ENCODE measurements at places on chromosomes 12 and 14.

- peak; percentile 78 for DNase-seq
- H3K27me3 ChIP-seq: no peaks in the 10 kb centered on the region
- H3K36me3 ChIP-seq: peaks cover 21% of the 10 kb centered on the region
- H3K27ac ChIP-seq: peak overlapping the region; percentile 76
- H3K4me3 ChIP-seq: peak overlapping the region; percentile 81
- peaks cover 83% of the 10 kb centered on the region for H3K4me1 ChIP-seq
Observed at GRCh38 chr12:112013601-112014402, 576 bp downstream of the ERP29 start.

DNA sequence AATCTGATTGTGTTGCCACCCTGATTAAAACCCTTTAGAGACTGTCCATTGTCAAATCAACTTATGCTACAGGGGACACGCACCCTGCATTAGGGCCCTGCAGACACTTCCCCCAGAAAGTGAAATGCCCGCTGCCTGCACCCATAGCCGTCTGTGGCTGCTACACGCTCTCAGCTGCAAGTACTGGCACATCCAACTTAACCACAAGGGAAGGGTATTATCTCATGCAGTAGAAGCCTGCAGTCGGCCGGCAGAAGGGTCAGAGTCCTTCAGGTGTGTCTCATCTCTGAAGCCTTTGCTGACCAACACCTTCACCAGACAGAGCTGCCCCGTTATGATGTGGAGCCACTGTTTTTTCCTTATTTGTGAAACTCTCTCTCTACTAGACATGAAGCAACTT, 20.8 kb downstream of the CFAP251 start:
- H3K4me1 ChIP-seq: no peaks in the 10 kb centered on the region
- no peak overlapping the region for H3K27ac ChIP-seq
- H3K27me3 ChIP-seq: no peaks in the 10 kb centered on the region
- H3K36me3 ChIP-seq: no peaks in the 10 kb centered on the region
- H3K4me3 ChIP-seq: no peak overlapping the region

- H3K4me3 ChIP-seq: no peak overlapping the region
- no peak overlapping the region for H3K27ac ChIP-seq
- no peaks in the 10 kb centered on the region for H3K4me1 ChIP-seq
- no peaks in the 10 kb centered on the region for H3K36me3 ChIP-seq
Observed at GRCh38 chr12:16119618-16120415, 157.7 kb downstream of the SLC15A5 start.

GRCh38 chr14:35399083-35399937, 5.2 kb downstream of the NFKBIA start:
- DNase-seq: no peak
- H3K4me3 ChIP-seq: no peak overlapping the region
- H3K27ac ChIP-seq: no peak overlapping the region

DNA sequence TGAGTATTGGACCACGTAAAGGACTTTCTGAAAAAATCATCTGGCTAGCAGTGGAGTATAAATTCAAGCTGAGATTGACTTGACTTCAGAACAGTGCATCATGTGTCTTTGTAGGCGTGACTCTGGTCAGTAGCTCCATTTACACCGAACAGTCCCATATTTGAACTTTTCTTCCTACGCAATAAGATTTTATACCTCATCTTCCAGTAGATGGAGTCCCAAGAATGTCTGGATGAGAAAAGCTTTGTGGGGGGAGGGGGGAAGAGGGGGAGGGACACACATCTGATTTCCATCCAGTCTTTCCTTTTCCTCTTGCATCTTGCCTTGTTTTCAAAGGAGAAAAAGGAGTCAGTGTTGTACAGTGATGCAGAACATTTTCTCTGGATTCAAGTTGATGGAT, 241.0 kb downstream of the EMP1 start:
- no peak overlapping the region for H3K27ac ChIP-seq
- H3K36me3 ChIP-seq: no peaks in the 10 kb centered on the region

GRCh38 chr12:51869496-51869865, 18.4 kb upstream of the ANKRD33 start:
- H3K4me3 ChIP-seq: no peak overlapping the region
- peaks cover 2% of the 10 kb centered on the region for H3K4me1 ChIP-seq
- H3K27me3 ChIP-seq: peaks cover 24% of the 10 kb centered on the region

DNA sequence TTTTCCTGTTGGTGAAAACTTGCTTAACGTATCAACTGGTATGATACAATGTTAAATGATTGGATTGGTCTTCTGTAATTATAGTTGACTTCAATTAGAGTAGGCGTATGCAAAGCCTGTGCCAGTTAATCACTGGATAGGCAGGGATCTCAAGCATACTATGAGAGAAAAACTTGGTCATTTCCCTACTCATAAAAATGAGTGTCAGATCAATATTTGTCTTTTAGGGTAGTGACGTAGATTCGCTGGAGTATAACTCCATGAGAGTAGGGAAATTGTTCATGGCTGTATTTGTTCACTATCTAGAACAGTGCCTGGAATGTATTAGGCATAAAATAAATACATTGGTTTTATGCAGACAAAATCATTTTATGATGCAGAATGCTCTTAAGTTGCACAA, 28.6 kb downstream of the NAA30 start:
- H3K4me3 ChIP-seq: no peak overlapping the region

GRCh38 chr12:25186788-25187402, 8.1 kb downstream of the DNAI7 start:
- H3K27me3 ChIP-seq: no peaks in the 10 kb centered on the region
- DNase-seq: peak; percentile 32

DNA sequence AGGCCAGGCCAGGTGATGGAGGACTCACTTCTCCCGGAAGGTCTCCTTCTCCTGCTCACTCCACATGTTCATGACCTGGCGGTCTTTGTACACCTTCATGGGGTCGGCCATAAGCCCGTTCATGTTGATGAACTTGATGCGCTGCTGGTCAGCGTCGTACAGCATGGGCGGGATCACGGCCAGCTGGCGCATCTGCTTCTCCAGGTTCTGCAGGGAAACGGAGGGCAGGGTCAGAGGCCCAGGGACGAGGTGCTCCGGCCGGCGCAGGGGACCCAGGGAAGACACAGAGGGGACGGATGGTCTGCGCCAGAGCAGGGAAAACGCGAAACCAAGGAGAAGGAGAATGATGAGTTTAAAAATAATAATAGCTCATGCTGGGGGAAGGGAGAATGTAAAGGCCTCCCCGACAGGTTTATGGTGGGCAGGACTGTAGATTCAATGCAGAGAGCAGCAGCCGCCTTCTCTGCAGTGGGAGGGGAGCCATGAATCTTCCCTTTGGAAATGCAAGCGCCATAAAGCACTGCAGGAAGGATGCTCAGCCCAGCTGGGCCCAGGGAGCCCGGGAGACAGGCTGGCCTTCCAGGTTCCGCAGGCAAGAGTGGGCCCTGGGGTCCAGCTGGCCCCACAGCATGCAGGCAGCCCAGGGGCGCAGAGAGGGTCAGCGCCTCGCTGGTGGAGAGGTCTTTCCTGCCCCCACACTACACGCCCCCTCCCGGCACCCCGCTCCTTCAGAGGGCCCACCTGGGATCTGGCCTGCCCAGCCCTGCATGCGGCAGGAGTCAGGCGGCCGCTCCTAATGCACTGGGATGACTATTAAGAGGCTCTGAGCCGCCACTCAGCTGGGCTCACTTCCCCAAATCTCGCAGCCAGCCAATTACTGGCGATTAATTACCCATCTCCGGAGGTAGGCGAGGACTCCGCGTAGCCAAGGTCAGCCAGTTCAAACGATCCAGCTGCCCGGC, 132.0 kb downstream of the RFLNA start:
- H3K27me3 ChIP-seq: no peaks in the 10 kb centered on the region
- H3K27ac ChIP-seq: no peak overlapping the region
- no peak overlapping the region for H3K4me3 ChIP-seq
- H3K4me1 ChIP-seq: no peaks in the 10 kb centered on the region

GRCh38 chr12:115227137-115227615, 543.2 kb upstream of the TBX3 start:
- no peak overlapping the region for H3K27ac ChIP-seq
- H3K4me3 ChIP-seq: no peak overlapping the region
- no peaks in the 10 kb centered on the region for H3K27me3 ChIP-seq
- no peaks in the 10 kb centered on the region for H3K4me1 ChIP-seq

DNA sequence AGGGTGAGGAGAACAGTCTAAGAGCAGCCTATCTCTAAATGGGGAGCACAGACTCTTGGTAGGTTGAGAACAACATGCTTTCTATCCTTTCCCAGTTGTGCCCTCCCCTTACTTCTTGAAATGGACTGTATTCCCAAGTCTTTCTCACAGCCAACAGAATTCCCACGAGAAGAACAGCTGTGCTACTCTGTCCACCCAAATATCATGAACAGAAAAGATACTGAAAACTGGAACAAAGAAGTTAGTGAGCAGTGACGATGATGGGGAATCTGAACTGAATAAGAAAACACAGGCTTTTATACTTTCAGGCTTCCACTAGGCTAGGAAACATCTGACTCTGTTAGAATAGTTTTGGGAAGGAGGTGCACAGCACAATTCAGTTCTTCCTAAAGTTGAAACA, 3.4 kb downstream of the NACA start:
- peaks cover 84% of the 10 kb centered on the region for H3K4me1 ChIP-seq
- H3K27ac ChIP-seq: peak overlapping the region; percentile 90
- H3K36me3 ChIP-seq: peaks cover 46% of the 10 kb centered on the region

- no peaks in the 10 kb centered on the region for H3K4me1 ChIP-seq
- no peaks in the 10 kb centered on the region for H3K27me3 ChIP-seq
- no peak overlapping the region for H3K4me3 ChIP-seq
- no peaks in the 10 kb centered on the region for H3K36me3 ChIP-seq
- no peak overlapping the region for H3K27ac ChIP-seq
- no peak for DNase-seq
Observed at GRCh38 chr12:67792185-67792584, 143.6 kb downstream of the DYRK2 start.

DNA sequence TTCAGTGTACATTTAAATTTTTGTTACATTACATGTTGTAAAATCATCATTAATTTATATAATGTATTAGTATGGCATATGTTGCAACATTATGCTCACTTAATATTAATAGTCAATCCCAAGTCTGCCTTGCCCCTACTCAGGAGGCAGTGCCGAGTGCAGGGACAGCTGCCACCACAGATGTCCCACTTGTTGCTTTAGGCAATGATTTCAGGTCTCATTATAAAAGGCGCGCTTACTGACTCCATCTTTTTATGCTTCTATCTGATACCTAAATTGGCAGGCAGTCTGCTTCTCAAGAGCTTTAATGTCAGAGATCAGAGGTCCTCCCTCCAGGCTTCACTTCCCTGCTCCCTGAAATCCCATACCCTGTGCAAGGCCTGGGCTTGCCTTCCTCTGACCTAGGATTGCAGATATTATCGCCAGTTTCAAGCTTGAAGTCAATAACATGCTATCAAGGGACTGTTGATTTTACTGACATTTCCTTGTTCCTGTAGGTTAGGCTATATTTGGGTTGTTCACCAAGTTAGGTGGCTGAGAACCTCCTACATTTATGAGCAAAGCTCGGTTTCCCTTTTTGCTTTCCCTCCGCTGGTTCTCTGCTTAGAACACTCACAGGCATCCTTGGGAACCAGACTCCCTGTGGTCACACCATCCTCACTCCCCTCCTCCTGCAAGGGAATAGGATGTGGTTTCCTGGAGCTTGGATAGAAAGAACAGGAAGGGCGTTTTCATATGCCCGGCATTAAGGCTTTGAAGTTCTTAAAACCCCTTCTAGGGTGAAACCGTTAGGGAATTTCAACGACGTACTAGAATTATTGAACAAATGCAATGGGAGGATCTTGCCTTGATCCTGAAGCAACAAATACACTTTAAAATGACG, 208.4 kb upstream of the FKBP4 start:
- H3K4me3 ChIP-seq: no peak overlapping the region
- no peak for DNase-seq
- peaks cover 2% of the 10 kb centered on the region for H3K27me3 ChIP-seq
- no peak overlapping the region for H3K27ac ChIP-seq

DNA sequence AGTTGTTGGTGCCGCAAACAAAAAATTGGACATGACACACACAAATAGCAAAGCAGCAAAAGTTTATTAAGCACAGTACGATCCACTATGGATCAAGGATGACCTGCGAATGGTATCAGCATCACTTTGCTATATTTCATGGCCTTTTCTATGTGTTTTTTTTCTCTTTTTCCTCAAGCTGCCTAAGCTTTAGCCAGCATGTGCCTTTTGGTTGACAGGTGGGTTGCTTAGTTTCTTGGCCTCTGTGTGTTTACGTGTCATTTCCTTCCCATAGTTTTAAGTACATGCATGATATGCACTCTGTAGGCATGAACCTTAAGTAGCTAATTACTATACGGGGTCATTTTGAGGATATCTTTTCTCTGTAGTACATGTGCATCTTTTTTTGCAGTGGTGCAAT, 9.8 kb downstream of the CD4 start:
- no peak overlapping the region for H3K27ac ChIP-seq
- no peak overlapping the region for H3K4me3 ChIP-seq
- H3K36me3 ChIP-seq: peaks cover 63% of the 10 kb centered on the region
- DNase-seq: no peak

DNA sequence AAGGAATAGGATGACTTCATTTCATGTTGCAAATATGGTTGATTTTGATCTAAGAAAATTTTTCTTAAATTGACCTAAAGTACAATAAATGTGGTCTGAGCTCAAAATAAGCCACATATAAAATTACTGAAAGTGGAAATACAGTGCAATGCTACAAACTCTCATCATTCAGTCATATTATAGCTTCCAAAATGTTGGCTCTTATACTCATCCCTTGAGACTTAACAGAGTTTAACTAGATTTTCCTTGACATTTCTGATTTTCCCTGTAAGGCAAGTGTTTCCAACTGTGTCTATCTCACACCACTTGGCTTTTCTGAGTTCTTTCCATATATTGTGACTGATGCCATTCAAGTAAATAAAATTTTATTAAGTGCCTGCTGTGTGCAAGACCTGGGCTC, 123.7 kb upstream of the NTF3 start:
- no peaks in the 10 kb centered on the region for H3K4me1 ChIP-seq
- H3K4me3 ChIP-seq: no peak overlapping the region
- no peak overlapping the region for H3K27ac ChIP-seq
- no peak for DNase-seq
- H3K27me3 ChIP-seq: no peaks in the 10 kb centered on the region

- no peak overlapping the region for H3K4me3 ChIP-seq
- no peak for DNase-seq
- H3K36me3 ChIP-seq: no peaks in the 10 kb centered on the region
Observed at GRCh38 chr12:78562368-78563205, 302.0 kb upstream of the SYT1 start.

- H3K27me3 ChIP-seq: no peaks in the 10 kb centered on the region
- H3K36me3 ChIP-seq: no peaks in the 10 kb centered on the region
- H3K4me1 ChIP-seq: no peaks in the 10 kb centered on the region
- DNase-seq: no peak
- H3K4me3 ChIP-seq: no peak overlapping the region
- H3K27ac ChIP-seq: no peak overlapping the region
Observed at GRCh38 chr12:120997448-120997847, 18.8 kb downstream of the C12orf43 start.

DNA sequence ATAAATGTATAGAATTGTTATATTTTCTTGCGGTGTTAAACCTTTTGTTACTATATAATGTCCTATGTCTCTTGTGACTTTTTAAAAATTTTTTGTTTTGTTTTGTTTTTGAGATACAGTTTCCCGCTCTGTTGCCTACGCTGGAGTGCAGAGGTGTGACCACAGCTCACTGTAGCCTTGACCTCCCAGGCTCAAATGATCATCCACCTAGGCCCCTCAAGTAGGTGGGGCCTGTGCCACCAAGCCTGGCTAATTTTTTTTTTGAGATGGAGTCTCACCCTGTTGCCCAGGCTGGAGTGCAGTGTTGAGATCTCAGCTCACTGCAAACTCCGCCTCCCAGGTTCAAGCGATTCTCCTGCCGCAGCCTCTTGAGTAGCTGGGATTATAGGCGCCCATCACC, 26.5 kb upstream of the RCOR1 start:
- H3K4me1 ChIP-seq: peaks cover 13% of the 10 kb centered on the region
- H3K36me3 ChIP-seq: no peaks in the 10 kb centered on the region
- no peaks in the 10 kb centered on the region for H3K27me3 ChIP-seq
- DNase-seq: no peak
